Activated naive CD8-positive, alpha-beta T cell treated with anti-CD3 and anti-CD28 coated beads, Interleukin-2, amount 10 ng/mL, durations not matched to agents 7 days and 5 days (primary cell): ENCODE measurements at places on chromosomes 6 and 20.

DNA sequence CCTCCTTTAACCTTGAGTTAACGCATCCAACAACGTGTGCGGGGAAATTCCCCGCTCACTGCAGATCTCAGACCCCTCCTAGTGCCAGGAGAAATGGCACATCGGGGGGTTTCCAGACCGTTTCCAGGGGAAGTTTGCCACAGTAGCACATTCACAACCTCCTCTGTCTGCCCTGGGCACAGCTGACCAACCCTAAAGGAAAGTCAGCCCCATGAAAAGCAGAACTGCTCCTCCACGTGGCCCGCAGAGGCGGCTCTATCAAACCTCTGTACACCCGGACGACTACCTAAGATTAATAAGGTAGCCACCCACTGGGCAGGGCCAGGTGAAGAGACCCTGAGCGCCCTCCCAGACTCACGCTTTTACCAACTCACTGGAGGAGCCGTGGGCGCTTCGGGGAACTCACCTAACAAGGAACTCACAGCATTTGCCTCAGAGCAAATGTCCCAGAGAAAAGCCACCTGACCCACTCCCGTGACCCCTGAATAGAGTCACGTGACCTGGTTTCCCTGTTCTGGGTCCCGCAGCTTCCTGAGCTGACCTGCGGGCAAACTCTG lies 93.1 kb downstream of the PRND start:
- no peaks in the 10 kb centered on the region for H3K27me3 ChIP-seq
- peaks cover 58% of the 10 kb centered on the region for H3K4me1 ChIP-seq
- H3K36me3 ChIP-seq = peaks cover 36% of the 10 kb centered on the region
- H3K4me3 ChIP-seq = peak overlapping the region; percentile 95
- peak; percentile 72 for DNase-seq
- peak overlapping the region; percentile 99 for H3K27ac ChIP-seq

DNA sequence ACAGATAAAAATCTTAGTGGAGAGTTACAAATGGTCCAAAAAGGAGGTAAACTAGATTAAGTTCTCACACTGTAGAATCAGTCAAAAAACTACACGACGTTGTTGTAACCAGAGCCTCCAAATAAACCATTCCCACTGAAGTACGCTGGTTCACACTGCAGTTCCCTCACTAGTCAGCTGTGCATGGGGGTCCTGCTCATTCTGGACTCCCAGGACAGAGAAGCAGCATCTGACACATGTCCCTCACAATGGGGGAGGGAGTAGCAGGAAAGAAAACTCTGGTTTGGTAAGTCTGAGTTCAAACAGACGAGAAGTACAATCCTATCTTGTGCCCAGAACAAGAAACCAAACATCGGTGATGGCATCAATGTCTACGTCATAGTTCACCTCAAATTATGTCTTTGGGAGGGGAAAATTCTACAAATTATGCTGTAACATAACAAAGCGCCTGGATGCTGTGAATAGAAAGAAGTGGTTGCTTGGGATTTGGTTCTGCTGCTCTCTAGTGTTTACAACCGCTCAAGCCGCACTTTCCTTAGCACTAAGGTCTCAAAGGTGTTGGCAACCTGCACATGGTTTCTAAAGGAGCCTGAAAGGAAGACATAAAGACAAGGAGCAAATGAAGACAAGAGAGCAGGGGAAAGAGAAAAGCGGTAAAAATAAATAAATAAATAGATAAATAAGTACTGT lies 208.0 kb downstream of the GMDS start:
- peaks cover 21% of the 10 kb centered on the region for H3K4me1 ChIP-seq
- H3K27ac ChIP-seq = no peak overlapping the region
- H3K27me3 ChIP-seq = peaks cover 2% of the 10 kb centered on the region
- H3K36me3 ChIP-seq = peaks cover 2% of the 10 kb centered on the region
- H3K4me3 ChIP-seq = no peak overlapping the region

GRCh38 chr20:3174442-3175261 lies 1.3 kb upstream of the LZTS3 start:
- H3K4me3 ChIP-seq = peak overlapping the region; percentile 89
- DNase-seq = no peak
- H3K36me3 ChIP-seq = no peaks in the 10 kb centered on the region
- no peak overlapping the region for H3K27ac ChIP-seq
- H3K4me1 ChIP-seq = peaks cover 12% of the 10 kb centered on the region

DNA sequence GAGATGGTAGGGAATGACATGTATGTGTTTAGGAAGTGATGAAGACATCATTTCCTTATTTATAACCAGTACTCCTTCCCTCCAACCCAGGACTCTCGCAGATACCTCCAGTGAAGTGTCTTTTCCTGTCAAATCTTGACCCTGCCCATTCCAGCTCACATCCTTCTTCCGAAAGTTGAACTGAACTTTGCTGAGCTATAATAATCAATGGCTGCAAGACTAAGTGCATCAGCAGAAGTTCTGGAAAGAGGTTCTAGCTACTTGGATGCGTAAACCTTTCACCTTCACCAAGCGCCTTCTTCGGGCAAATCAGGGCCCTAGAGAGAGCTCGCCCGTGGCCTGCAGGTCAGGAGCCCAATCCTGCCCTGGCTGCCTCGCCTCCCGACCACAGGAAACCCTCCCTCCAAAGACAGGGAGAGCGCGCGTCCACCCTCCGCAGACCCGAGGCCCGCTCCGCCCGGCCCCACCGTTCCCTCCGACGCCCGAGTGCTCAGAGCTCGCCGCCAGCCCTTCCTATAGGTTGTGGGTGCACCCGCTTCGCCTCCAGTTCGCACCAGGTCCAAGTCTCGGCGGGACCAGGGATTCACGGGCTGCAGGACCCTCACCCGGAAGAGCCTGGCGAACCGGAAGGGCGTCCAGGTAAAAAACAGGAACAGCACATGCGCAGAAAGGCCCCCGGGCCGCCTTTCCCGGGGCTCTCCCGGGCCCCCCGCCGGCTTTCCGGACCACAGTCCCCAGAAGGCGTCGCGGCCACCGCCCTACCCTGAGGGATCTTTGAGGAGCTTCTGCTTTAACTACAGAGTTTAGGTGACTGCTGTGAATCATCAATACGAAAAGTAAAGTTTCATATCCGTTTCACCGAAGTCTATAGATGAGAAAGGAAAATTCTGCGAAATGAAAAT lies at the start of gene ZNF334:
TSS of gene ZNF334 (minus strand) at position 617 of the 902 bp plus-strand sequence. CDS start 1,457 bp downstream, outside the sequence.
- H3K36me3 ChIP-seq = peaks cover 19% of the 10 kb centered on the region
- H3K4me3 ChIP-seq = peak within 1 kb of the TSS; percentile 86
- H3K4me1 ChIP-seq = peaks cover 10% of the 10 kb centered on the region
- H3K27ac ChIP-seq = peak within 1 kb of the TSS; percentile 66
- H3K27me3 ChIP-seq = peaks cover 21% of the 10 kb centered on the region

GRCh38 chr6:52330470-52330869 lies 31.5 kb upstream of the PAQR8 start:
- no peak overlapping the region for H3K27ac ChIP-seq
- peaks cover 18% of the 10 kb centered on the region for H3K4me1 ChIP-seq
- no peak overlapping the region for H3K4me3 ChIP-seq
- no peaks in the 10 kb centered on the region for H3K36me3 ChIP-seq
- DNase-seq = no peak
- H3K27me3 ChIP-seq = peaks cover 2% of the 10 kb centered on the region

- DNase-seq = no peak
- H3K27me3 ChIP-seq = no peaks in the 10 kb centered on the region
- H3K27ac ChIP-seq = no peak overlapping the region
- no peaks in the 10 kb centered on the region for H3K36me3 ChIP-seq
Measured at GRCh38 chr20:12047838-12048432, 130.2 kb downstream of the BTBD3 start.

GRCh38 chr6:22622351-22622750 lies 53.0 kb downstream of the HDGFL1 start:
- H3K4me3 ChIP-seq = no peak overlapping the region
- no peaks in the 10 kb centered on the region for H3K36me3 ChIP-seq
- no peaks in the 10 kb centered on the region for H3K27me3 ChIP-seq
- no peaks in the 10 kb centered on the region for H3K4me1 ChIP-seq
- no peak for DNase-seq
- H3K27ac ChIP-seq = no peak overlapping the region

DNA sequence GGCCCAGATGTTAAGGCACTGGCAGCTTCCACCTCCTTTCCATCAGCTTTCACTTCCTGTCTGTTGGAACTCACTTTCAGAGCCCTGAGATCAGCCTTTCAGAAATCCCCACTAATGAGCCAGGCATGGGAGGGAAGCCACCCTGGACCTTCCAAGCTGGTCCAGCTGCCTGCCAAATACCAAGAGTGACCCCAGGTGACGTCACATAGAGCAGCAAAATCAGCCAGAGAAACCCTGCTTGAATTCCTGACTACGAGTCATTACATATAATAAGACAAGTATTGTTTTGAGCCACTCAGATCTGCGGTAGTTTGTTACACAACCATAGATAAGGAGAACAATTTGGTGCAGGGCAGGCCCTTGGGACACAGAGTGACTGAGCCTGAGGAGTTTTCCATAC lies 556.0 kb upstream of the JAG1 start:
- no peaks in the 10 kb centered on the region for H3K4me1 ChIP-seq
- H3K27me3 ChIP-seq = no peaks in the 10 kb centered on the region
- H3K4me3 ChIP-seq = no peak overlapping the region
- H3K36me3 ChIP-seq = no peaks in the 10 kb centered on the region

- no peaks in the 10 kb centered on the region for H3K36me3 ChIP-seq
- no peak overlapping the region for H3K27ac ChIP-seq
- DNase-seq = no peak
Measured at GRCh38 chr6:10180138-10181074, 234.5 kb downstream of the TFAP2A start.

DNA sequence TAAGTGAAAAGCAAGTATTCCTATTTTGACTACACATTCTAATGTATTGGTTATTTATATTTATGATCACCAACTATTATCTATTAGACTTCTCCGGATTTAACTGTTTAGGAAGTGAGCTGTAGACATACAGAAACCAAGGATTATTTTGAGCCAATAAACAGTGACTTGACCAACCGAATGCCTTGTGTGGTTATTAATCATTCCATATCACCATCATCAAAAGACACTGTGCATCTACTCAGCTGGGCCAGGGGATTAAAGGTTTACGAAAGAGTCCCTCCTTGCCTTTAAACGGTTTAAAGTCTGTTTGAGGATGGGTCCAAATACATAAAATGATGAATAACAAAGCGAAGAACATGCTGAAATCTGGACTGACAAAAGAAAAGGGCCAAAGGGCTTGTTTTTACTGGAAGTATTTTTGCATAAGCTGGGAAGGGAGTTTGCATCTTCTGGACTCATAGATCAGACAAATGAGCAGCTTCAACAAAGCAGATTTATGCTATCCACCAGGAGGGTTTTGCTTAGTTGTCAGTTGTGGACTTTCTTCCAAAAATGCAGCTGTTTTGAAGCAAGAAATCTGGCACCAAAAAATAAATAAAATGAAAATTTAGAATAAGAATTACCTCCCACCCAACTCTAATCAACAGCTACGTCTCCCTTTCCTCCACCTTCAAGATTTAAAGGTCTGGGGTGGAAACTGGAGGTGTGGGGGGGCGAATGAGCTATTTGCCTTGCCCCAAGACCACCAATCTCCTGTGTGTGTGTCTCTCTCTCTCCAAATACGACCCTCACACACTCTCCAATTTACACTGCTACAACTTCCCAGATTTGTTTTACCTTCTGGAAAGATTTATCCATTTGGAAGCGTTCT lies 33.6 kb upstream of the ID4 start:
- no peak overlapping the region for H3K4me3 ChIP-seq
- H3K36me3 ChIP-seq = no peaks in the 10 kb centered on the region
- H3K27ac ChIP-seq = no peak overlapping the region
- H3K4me1 ChIP-seq = peaks cover 7% of the 10 kb centered on the region
- peaks cover 30% of the 10 kb centered on the region for H3K27me3 ChIP-seq
- DNase-seq = no peak

DNA sequence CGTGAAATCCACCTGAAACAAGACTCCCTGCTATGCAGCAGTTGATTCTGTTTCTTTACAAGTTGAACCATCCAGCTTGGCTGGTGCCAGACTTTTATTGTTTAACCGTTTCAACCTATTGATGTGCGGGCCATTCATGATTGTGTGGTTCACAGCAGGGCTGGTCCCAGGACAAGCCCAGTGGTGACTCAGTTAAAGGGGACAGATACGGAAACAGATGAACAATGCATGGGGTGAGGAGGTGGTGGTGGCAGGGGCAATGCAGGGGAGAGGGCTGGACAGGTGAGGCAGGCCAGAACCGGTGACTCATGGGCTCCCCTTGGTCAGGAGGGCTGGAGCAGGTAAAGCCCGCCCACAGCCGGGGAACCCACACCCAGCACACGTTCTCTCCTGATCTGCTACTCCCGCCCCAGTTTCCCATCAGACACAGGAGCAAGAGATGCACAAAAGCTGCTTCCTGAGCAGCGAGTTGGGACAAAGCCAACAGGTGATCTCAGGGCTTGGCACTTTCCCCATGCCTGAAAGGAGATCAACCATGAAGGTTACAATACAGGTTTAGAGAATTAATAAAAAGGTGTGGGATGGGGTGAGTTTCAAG lies 232.2 kb downstream of the LY86 start:
- H3K27ac ChIP-seq = no peak overlapping the region
- H3K27me3 ChIP-seq = peaks cover 24% of the 10 kb centered on the region
- H3K4me3 ChIP-seq = no peak overlapping the region

- H3K4me3 ChIP-seq = no peak overlapping the region
- H3K4me1 ChIP-seq = peaks cover 7% of the 10 kb centered on the region
- no peak for DNase-seq
- H3K36me3 ChIP-seq = no peaks in the 10 kb centered on the region
- peak overlapping the region; percentile 1 for H3K27ac ChIP-seq
- peaks cover 54% of the 10 kb centered on the region for H3K27me3 ChIP-seq
Measured at GRCh38 chr20:3730803-3731672, 1.4 kb upstream of the HSPA12B start.

GRCh38 chr6:153150752-153151440 lies 19.8 kb upstream of the RGS17 start:
- H3K36me3 ChIP-seq = no peaks in the 10 kb centered on the region
- H3K4me3 ChIP-seq = no peak overlapping the region
- H3K4me1 ChIP-seq = no peaks in the 10 kb centered on the region

DNA sequence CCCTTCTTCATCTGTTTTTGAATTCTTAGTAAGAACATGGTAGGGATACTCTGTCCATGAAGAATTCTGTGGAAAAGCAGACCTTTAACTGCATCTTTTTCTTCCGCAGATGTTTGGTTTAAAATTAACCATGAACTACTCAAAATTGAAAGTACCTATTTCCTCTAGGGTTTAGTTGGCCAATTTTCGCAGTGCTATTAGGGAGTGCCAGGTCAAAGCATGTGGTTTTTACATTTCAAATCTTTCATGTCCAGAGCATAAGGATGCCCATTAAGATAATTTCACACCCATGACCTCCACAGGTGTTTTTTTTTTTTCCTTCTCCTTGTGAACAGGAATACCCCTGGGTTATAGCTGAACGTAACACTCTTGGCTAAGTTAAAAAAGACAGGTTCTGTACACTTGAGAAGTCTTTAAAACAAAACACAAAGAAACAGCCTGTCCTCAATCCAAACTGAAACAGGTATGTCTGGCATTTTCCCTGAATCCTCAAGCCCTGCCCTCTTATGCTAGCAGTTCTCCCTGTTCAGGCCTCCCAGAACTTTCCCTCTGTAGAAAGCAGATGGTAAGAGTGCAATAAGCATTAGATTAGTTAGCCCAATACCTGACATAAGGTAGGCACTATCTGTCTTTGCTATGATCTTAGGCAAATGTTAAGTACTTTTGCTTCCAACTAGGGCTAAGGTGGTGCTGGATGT lies 67.1 kb downstream of the ELOVL5 start:
- H3K27me3 ChIP-seq = no peaks in the 10 kb centered on the region
- peaks cover 23% of the 10 kb centered on the region for H3K36me3 ChIP-seq
- H3K27ac ChIP-seq = no peak overlapping the region
